Astrocyte of the cerebellum (primary cell): ENCODE measurements at places on chromosomes 12 and 14.

DNA sequence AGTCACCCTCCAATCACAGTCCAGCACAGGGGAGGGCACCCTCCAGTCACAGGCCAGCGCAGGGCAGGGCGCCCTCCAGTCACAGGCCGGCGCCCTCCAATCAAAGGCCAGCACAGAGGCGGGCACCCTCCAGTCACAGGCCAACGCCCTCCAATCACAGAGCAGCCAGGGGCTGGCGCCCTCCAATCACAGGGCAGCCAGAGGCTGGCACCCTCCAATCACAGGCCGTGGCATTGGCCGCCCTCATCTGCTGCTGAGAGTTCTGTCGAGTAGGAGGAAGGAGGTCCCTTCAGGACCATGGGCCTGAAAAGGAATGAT lies 26.6 kb downstream of the DDX51 start:
- DNase-seq, result no peak

GRCh38 chr12:76284816-76285750 lies 63.1 kb downstream of the BBS10 start:
- no peak for DNase-seq

GRCh38 chr12:105492591-105493545 lies 162.4 kb downstream of the C12orf75 start:
- DNase-seq, result peak; percentile 91

DNA sequence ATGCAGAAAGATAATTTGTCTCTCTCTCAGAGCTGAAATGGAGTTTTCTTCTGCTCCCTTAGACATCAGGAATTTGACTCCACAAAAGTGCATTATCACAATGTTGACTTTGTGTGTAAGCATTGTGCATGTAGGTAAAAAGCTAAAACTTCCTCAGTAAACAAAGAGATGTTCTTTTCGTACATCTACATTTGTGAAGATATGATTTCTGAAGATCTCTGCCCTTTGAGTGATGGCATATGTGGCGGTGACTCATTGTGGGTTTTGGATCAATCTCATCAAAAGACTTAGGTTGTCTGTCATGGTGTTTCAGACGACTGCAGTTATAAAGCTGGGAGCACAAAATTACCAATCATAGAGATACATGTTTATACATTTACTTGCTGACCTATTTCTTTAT lies 411.4 kb upstream of the LMO3 start:
- no peak for DNase-seq

DNA sequence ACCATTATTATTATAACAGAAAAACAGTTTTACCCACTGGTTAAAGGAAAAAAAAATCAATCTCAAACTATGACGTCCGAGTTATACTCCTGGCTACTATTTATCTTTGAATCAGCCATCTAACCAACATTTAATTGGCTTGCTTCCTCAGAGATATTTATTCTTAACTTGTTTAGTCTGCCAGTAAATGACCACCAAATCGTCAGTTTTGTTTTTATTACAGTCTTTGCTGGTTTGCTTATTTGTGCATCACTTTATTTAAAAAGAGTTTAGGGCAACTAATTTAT lies 71.2 kb downstream of the RASSF8 start:
- no peak for DNase-seq

DNA sequence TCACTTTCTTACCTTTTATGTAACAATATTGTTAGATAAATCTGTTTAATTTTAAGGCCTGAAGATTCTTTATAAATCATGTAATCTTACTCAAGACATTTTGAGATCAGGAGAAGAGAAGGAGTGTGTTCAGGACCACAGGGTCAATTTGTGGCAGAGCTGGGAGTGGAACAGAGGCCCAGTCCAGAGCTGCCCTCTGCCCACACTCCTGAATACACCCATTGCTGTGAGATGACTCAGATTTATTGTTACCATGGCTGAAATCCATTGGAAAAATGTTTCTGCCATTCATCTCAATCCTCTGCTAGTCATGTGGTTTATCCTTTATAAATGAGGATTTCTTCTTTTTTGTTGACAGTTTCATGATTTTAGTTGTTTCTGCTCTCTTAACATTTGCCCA lies 100.5 kb upstream of the STXBP6 start:
- DNase-seq, result no peak

- no peak for DNase-seq
These were observed 35.0 kb upstream of the MDM1 start for GRCh38 chr12:68367116-68367515.

- no peak for DNase-seq
These were observed 19.6 kb downstream of the OR4N2 start for GRCh38 chr14:19823178-19823577.

GRCh38 chr12:40969796-40970195 lies 218.3 kb upstream of the PDZRN4 start:
- no peak for DNase-seq
